Activated naive CD4-positive, alpha-beta T cell (primary cell): ENCODE measurements at places on chromosomes 12 and 14.

GRCh38 chr14:94099006-94099405 lies 11.5 kb upstream of the IFI27 start:
- no peak for DNase-seq

- no peak for DNase-seq
Measured at GRCh38 chr12:47672068-47672467, 33.8 kb downstream of the RPAP3 start.

DNA sequence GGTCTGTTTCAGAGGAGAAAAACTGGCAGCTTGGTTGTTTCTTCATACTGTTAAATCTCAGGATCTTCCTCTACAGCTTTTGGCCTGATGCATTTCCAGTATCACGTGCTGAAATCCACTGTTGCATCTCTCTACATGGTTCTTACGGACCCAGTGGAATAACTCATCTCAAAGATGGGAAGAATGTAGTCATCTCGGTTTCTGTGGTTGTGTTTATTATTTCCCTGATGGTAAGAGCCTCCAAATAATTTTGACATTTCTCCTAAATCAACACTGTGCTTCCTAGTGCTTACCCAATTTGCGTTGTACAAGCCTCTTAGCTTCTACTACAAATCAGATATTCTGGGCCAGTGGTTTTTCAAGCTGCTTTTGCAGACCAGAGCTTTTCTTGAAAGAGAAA lies 812.8 kb downstream of the C12orf50 start:
- DNase-seq, result no peak

GRCh38 chr12:56257071-56257470 lies 1.1 kb downstream of the ANKRD52 start:
- no peak for DNase-seq

DNA sequence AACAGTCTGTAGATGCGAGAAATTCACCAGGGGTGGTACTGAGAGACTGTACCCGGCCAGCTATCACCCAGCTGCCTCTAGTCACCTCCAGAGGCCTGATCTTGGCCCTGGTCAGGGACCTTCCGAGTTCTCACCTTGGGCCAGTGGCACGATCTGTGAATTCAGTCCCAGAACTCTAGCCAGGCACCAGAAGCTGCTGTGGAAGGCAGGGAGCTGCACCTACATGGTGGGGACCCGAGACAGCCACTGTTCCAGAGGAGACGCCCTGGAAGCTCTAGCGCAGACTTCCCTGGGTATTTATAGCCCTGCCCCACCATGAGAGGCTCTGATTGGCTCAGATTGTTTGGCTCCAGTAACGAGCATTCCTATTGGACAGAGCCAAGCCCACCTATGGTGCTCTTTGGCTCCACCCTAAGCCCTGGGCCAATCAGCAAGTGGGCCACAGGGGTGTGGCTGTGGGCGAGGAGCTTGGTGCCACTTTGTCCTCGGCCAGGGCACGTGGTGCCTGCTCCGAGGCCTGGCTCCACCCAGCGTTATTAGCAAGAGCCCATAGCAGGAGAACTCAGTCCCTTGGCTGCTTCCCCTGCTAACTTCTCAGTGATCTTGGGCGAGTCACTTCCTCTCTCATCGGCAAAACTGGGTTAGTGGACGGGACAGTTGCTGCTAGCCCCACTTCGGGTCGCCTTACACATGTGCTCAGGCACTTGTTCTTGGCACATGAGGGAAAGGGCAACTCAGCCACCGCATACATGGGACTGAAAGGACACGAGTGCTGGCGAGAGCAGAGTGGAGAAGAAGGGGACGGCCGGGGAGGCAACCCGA lies 89.0 kb upstream of the BCL11B start:
- DNase-seq, result no peak
